KG1 (cell line): ENCODE measurements at places on chromosomes 6 and 20.

DNA sequence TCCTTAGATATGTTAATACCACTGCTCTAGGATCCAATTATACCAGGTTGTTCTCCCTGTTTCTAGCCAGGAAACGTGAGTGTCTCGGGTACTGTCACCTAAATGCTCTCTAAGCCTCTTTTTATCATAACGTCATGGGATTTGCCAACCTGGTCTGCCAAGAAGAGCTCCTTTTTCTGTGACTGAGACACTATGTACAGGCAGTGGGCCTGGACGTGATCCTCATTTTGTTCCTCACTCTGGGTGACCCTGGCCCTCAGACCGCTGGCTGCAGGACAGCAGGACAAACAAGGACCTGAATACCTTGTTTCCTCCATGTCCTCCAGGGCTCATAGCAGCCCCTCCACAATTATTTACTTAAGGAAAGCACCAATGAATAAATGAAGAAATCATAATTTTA is 69.1 kb downstream of the CD164 start:
- no peak for DNase-seq

DNA sequence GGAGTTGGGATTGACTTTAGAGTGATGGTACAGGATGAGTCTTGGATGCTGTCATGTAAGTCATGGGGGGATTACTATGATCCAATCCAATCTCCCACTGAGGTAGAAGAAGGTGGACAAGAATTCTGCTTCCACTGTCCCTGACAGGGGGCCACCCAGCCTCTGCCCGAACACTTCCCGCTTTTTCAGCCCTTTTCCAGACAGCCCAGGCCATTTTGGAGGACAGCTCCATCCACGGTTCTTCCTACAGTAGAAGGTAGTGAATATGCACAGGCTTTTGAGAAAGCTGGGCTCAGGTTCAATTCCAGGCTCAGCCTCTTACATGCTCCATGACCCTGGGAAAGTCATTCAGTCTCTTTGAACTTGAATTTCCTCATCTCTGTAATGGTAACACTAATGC is 31.0 kb downstream of the TRERF1 start:
- DNase-seq: no peak

DNA sequence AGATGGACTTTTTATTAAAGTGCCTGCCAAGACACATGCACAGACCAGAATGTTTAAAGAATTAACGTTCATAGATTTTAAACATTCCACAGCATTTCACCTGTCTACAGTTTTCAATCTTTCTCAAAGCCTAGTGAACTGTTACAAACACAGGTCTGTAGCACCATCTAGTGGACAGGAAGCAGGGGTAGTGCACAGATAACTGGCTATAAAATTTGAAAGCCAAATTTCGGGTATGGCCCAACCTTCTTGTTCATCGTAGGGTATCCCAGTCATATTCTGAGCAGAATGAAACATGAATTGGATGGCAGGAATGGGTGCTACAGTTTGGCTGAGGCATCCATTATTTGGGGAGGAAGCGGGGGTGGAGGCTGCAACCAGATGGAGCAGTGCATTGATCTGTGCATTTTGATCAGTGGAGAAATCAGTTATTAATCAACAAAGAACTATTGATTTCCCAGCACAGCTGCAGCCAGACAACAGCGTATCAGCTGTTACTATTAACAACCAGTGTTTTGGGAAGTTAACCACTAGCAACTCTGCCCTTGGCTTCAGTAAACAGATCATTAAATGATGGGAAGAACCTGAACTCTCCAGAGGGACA is 56.1 kb upstream of the B3GAT2 start:
- peak; percentile 7 for DNase-seq

GRCh38 chr6:48183178-48183577 is 72.2 kb upstream of the PTCHD4 start:
- DNase-seq: no peak

GRCh38 chr6:12637960-12638641 is 78.5 kb upstream of the PHACTR1 start:
- DNase-seq: peak; percentile 42

GRCh38 chr20:4563534-4563933 is 158.2 kb upstream of the PRND start:
- DNase-seq: no peak

GRCh38 chr20:33846291-33846935 is 35.3 kb downstream of the CHMP4B start:
- DNase-seq: no peak

DNA sequence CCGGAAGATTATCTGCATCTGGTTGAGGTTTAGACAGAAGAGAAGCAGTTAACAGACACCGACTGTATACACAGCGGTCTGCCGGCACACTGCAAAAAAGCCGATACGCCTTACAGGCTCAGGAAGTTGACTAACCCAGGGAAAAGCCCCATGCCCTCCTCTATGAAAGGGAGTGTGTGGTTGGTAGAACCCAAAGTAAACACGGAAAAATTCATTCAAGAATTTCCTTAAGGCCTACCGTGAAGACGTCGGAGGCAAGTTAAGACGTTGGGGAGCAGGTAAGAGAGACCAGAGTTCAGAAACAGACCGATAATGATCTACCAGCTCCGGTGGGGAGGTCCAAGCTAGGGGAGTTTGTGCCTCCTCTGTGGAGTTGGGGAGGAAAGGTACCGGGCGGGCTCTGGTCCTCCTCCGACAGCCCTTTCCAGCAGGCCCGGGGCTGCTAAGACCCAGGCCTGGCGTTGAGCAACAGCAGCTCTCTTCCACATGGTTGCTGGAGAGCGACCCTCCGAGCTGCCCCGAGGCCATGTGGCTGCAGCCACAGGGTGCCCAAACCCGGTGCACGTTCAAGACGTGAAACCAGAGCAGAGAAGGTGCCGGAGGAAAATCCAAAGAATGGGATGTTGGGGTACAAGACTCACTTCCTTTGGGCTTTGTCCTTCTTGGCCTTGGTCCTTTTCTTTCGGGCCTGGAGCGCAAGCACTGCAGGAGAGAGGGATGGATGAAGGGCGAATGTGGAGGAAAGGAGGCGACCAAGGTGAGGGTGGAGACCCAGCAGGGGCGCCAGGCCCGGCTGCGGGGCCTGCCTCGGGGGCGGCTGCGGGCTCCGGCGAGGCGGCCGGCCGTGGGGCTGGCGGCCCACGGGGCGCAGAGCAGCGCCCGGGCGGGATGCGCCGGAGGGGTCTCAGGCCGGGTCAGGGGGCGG is 809 bp downstream of the SRPK1 start:
- DNase-seq: peak; percentile 61

- no peak for DNase-seq
These were observed 445.4 kb upstream of the DEFB115 start for GRCh38 chr20:30811885-30812671.

DNA sequence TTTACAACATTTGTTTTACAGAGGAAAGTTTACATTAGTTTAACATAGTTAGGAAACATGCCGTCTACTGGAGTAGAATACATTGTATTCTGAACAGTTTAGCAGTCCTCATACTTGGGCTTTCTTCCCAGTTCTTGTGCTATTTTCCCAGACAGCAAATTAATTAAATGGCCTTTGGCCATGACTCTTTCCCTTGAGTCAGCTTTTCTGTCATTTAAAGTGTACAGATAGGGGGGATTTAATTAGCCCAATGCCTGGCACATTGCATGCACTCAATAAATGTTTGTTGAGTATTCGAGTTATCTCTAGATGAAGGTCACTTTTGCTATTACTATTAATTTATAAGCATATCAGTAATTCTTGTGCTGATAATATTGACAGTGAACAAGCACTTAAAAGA is 1.6 kb downstream of the TMEM244 start:
- no peak for DNase-seq

GRCh38 chr20:13863244-13863643 is 78.4 kb downstream of the NDUFAF5 start:
- DNase-seq: no peak

DNA sequence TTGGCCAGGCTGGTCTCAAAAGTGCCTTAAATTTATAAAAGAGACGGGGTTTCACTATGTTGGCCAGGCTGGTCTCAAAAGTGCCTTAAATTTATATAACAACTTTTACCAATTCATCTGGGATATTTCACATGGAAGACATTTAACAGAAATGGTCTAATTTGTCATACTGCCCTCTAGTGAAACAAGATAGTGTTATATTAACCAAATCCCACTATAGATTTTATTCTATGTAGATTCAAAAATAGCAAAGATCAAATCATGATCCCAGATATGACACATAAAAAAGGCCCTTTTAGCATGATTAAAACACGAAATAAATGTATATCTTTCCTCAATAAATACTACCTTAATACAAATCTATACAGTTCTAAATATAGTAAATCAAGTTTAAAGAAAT is 102.8 kb upstream of the TFAP2D start:
- no peak for DNase-seq

DNA sequence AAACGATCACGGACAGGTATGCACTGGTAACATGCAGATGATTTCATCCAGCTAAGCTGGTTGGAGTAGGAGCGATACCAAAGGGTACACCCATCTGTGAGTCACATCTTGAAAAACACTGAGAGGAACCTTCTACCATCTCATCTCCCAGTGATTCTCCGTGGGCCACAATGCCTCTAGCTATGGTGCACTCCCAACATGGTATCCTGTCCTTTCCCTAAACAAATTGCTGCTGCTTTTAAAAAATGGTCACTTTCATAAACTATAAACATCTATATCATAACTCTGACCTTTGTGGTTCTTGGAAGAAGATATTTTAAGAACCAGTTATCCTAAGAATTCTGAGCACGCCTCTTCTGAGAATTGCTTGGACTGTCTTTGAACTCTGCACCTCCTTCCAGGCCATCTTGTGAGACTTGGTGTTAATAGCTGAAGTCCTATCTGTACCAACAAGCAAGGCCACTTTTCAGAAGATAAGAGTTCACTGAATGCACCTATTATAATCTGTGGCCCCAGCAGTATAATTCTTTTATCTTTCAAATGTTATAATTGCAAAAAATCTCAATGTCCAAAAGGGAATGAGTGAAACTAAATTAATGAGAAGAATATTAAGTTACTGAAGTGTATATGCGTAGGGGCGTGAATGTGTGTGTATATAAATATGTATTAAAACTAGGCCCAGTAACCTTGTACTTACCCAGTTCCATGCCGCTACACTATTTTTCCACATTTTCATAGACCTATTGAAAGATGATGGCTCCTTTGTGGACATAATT is 70.5 kb upstream of the TPD52L1 start:
- DNase-seq: no peak

DNA sequence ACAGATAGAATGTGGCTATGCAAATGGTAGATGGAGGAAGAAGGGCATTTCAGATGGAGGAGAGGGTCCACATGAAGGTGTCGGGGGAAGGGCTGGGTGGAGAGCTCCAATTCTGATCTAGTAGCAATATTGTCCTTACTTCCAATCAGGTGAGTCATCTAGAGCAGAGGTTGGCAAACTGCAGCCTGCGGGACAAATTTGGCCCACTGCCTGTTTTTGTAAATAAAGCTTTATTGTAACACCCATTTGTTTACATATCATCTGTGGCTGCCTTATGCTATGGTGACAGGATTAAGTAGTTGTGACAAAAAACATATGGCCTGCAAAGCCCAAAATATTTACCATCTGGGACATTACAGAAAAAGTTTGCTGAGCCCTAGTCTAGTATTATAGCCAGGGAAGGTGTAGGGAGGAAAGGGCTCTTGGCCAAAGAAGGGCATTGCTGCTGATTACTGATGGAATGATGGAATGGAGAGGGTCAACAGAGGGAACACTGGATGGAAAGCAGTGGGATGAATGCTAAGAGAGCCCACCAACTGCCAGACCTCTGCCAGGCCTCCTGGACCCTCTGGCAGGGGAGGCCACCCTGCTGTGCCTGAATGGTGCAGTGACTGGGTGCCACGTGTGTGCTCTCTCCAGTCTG is 79.8 kb downstream of the SLC22A23 start:
- no peak for DNase-seq

GRCh38 chr6:89321131-89321970 is 6.3 kb upstream of the GABRR2 start:
- no peak for DNase-seq

GRCh38 chr20:34537651-34538050 is 20.9 kb upstream of the MAP1LC3A start:
- no peak for DNase-seq

GRCh38 chr6:128713461-128713860 is 169.5 kb upstream of the LAMA2 start:
- no peak for DNase-seq

- no peak for DNase-seq
These were observed 126.4 kb downstream of the CEP57L1 start for GRCh38 chr6:109221543-109222195.

DNA sequence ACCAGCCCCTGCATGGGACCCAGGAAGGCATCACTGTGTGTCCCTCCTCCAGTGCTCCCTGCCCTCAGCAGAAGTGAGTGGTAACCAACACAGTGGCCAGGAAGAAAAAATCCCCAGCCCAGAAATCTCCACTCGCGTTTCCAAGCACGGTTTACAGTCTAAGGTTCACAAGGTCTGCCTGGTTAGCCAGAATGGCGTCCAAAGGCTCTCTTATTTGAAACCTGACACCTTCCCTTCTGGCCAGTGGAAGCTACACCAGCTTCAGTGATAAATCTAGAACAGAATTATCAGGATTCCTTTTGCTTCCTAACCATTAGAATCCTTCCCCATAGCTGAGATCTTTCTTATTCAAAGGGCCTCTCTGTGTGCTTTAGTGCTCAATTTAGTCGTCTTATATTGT is 9.2 kb downstream of the LY86 start:
- DNase-seq: no peak

GRCh38 chr20:722822-723644 is 45.3 kb downstream of the SLC52A3 start:
- no peak for DNase-seq

DNA sequence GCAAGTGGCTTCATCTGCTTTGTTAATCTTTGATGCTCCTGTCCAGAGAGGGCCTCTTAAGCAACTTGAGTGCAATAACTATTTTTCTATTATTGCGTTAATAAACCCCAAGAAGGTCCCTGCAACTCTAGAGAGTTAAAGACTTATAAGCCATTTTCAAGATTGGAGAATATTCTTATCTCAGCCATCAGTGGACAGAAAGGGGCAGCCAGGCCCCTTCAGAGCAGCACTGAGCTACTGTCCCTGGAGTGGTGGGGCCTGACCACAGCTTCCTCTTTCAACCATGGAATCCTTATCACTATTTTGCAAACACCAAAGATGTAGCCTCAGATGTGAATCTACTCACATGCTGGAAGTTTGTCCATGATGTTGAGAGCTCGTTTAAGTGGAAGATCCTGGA is 2.8 kb upstream of the MAS1L start:
- no peak for DNase-seq
